Nucleus accumbens (tissue), 56 donors: ENCODE measurements at places on chromosomes 2 and 18.

DNA sequence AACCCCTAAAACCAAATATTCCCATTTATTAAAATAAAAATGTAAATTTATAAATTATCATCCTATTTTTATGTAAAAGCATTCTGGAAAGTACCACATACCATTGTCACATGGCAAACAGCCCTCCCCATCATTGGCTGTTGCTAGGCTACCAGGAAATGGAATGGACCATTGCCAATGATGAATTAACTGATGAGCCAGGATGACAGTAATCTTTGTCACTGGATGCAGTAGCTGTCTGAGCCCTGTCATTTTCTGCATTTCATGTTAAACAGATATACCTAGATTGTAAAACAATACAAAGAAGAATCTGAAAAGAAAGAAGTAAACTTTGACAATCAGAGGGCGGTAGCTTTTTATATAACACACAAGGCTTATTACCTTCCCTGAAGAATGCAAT lies 641.4 kb downstream of the BCL11A start:
- no peak for DNase-seq

DNA sequence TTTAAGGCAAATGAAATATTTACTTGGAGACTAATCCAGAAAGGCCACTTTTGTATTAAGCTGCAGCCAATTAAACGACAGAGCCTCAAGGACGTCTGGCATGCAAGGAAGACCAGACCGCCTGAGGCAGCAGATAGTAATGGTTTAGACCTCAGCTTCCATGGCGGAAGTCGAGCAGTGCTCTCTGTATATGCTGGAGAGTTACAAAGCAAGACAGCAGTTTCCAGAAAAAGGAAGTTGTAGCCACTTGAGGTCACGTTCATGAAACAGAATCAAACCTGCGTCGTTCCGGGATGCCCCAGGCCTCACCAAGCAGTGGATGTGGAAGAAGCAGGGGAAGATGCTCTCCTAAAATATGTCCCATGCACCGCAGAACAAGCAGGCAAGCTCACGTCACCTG lies 142.0 kb downstream of the PTGR3 start:
- no peak for DNase-seq

- no peak for DNase-seq
Measured at GRCh38 chr2:200318940-200319435, 12.5 kb downstream of the SPATS2L start.

GRCh38 chr2:72149556-72150156 lies 2.0 kb upstream of the CYP26B1 start:
- DNase-seq = no peak
